ENCODE measurements at places on chromosomes 2 and 18.

DNA sequence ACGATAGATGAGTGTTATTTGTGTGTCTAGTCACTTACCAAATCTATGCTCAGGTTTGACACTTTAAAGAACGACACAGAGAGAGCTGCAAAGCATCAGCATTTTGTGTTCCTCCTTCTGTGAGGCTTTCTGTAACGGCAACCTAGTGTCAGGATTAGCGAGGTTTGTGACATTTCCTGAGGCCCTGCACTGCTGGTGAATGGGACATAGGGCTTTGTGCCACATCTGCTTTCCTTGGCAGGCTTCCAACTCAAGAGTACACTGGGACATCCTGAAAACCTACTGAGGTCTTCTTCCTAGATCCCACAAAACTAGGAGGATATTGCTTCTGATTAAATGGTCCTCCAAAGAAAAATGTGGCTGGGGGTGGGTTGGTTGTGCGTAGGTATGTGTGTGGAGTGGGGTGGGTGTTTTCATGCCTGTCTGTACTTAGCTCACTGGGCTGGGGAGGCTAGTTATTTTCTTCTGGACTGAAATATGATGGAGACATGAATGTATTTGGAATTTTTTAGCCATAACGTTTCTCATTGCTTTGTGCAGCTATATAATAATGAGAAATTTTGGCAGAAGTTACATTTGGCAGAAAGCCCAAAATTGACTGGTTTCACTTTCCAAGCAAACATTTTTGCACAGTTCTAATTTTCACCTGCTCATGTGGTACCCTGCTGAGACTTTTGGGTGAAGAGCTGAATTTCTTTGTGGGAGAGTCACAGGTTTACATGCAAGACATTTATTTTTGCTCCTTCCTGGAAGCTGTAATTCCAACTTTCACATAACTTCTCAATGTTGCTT is 308.4 kb downstream of the XIRP2 start:
- DNase-seq = peak; percentile 18

GRCh38 chr2:141323571-141323970 is 807.2 kb downstream of the LRP1B start:
- no peak for DNase-seq

DNA sequence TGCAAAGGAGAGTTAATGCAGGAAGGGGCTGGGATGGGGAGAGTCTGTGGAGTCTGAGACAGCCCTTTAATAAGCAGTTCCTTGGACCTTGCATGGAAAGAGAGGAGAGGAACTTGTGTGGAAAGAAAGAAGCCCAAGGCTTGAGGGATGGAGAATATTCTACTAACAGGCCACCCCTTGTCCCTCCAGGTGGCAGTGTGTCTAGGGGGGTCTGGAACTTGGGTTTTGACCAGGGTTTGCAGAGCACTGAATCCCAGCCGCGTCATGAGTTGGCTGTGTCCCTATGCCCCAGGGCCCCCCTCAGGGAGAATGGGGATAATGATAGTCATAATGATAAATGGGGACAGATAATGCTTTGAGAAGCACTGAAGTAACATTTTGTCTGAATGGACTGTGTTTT is 15.0 kb downstream of the TCF7L1 start:
- DNase-seq = no peak

DNA sequence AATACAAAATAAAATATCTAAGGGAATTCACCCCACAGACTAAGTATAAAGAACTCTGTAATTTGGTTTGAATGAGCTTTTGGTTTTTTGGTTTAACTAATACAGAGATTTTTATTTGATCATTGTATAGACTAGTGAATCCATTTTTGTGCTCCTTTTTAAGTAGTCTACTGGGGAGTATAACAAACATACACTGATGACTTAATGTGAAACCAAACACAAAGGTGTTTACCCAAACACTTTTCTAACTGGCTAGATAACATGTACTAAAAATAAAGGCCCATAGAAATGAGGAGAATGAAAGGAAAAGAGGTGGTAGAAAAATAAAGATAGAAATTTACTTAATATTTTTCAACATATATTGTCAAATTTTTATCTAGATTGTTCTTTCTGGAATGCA is 146.0 kb downstream of the NRXN1 start:
- DNase-seq = no peak

DNA sequence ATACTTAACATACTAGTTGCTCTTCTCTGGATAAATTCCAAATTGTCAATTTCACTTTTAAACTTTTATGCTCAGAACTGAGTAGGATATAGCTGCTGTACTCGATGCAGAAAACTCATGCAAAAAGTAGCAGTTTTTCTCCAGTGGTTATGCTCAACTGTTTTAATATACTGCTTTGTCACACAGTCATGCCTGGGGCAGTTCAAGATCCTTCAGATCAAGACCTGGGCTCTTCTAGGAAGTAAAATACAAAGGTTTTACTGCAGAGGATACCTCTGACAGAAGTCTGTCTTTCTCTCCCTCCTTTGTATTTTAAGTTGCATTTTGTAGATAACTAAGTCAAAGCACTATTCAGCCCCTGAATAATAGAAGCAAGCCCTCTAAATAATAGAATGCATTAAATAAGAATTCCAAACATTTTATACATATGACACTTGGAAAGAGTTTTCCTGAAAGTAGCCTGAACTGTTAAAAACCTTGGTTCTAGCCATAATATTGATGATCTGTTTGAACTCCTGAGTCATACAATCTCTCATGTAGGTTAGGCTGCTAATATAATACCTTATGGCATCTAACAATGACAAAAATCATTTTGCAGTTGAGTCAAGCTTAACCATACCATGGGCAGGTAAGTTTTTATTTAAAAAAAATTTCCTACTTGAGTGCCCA is 183.3 kb upstream of the TRIB2 start:
- no peak for DNase-seq

DNA sequence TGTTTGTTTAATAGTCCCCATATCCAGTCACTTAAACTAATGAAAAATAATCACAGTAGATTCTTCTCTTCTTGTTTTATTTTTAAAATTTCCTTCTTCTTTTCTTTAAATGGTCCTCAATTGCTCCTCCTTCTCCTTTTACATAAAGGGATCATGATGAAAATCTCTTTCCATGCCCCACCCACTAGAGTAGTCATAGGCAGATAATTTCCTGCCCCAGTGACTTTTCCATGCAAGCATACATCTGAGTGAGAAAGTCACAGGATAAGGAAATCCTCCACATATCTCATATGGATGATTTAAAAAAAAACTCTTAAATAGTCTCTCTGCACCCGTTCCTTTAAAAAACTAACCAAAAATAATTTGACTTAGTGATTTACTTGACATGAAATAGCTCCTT is 552.3 kb upstream of the SETBP1 start:
- no peak for DNase-seq

- DNase-seq = no peak
Observed at GRCh38 chr2:47735912-47736311, 47.0 kb upstream of the MSH6 start.

DNA sequence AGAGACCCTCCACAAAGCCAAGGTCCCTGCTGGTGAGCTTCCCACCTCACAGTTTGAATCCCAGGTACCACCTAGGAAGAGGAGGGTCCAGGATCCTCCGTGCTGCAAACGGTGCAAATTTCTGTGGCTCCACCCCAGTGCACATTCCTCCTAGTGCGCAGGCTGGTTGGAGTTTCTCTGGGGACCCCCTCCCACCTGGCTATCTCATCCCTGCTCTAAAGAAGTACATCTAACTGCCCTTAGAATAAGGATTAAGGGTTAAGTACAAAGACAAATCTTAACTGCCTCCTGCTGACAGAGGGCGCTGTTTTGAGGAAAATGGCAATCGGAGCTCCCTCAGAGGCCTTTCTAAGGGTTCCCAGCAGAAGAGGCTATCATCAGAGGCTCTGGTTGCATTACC is 109.6 kb upstream of the FSIP2 start:
- DNase-seq = peak; percentile 17

DNA sequence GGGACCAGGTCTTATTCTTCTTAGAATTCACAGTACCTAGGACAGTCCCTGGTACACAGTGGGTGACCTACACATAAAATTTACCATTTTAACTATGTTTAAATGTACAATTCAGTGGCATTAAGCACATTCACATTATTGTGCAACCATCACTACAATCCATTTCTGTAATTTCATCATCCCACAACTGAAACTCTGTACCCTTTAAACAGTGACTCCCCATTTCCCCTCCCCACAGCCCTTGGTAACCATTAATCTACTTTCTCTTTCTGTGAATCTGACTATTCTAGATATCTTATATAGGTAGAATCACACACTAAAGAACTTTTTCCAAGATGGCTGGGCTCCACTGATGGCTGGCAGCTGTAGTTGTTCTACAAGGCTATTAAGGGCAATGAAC is 41.6 kb downstream of the GFPT1 start:
- no peak for DNase-seq

DNA sequence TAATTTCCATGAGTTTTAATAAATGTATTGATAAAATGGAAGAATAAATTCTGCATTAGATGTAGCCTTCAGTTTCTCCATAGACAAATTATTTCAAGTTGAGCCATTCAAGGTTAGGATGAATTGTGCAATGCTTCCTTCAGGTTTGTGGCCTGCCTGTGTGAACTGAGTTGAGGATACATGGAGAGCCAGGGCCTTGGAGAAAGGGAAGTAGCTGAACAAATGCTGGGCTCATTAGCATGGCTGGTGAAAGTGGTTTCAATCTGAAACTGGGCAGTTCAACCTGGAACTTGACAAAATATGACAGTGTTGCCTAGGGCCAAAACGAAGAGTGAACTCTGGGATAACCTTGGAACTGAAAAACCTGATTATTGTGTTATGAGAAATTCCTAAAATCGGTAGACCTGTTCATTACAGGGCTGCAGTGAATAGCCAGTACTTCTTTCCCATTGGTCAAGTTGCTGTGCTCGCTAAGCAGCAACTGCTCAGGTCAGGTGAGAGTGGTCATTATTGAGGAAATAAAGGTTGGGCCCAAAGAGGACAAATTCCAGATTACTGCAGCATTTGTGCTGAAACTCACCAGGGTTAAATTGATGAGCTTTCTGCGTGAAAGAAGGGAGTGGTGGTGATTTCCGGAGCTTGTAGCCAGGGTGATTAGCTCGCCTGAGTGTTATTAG is 12.7 kb downstream of the INPP1 start:
- no peak for DNase-seq

DNA sequence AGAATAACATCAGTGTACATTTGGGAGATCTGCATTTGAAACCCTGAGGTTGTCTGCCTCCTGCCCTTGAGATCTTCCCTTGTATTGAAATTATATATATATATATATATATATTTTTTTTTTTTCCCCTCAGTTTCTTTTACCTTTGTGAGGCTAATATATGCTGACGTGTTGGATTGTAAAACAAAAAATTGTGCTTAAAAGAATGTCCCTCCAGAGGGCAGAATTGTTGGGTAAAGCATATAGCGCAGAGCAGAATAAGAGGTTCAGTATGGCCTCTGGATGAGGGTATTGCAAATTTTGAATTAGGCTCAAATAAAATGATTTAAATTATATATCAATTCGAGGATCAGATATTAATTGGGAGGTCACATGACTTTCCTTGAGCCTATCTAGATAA is 12.4 kb downstream of the NABP1 start:
- no peak for DNase-seq

- DNase-seq = no peak
Observed at GRCh38 chr18:51193621-51194287, 3.7 kb downstream of the MEX3C start.

- DNase-seq = no peak
Observed at GRCh38 chr2:79980816-79981215, 323.7 kb downstream of the LRRTM1 start.

All from iPS-NIHi11 (cell line).